ENCODE measurements at places on chromosomes 1 and 21.

GRCh38 chr1:5915587-5916571 is 76.3 kb downstream of the NPHP4 start:
- peak; percentile 69 for DNase-seq

DNA sequence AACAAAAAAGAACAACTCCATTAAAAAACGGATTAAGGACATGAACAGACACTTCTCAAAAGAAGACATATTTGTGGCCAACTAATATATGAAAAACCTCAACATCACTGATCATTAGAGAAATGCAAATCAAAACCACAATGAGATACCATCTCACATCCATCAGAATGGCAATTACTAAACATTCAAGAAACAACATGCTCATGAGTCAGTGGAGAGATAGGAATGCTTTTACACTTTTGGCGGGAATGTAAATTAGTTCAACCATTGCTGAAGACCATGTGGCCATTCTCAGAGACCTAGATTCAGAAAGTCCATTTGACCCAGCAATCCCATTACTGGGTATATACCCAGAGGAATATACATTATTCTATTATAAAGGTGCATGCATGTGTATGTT is 1442.6 kb upstream of the B3GALT2 start:
- DNase-seq, result no peak

DNA sequence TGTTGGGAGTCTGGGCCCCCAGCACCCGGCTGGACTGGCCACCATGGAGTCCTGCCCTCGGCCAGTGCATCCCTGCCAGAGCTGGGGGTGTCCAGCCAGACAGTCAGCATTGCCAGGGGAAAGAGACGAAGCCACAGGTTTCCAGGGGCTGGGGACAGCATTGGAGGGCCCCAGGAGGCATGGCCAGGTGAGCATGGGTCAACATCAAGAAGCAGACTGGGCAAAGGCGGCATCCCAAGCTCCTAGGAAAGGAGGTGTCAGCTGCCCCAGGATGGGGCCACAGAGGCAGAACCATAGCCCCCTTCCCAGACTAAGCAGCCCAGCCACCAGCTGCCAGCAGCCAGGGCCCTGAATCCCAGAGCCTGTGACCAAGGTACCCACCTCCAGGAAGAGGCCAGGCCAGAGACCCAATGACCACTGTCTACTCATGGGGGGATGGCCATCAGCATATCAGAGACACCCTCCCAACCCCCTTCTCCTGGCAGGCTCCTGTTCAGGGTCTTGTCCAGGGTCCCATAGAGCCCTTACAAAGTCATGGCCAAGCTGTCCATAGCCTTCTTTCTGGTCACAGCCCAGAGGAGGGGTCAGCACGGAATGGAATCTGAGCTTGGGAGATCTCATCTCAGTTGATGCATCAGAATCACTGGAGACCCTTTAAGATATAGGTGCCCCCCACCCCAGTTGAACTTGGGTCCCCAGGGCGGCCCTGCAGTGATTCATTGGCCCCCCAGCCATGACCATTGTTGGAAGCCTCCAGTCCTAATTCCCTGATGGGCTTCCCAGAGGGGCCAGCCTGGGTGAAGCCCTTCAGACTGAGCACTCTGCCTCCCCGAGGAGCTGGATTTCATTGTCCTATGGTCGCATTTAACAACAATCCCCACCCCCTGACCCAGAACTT is 32.5 kb downstream of the WNT3A start:
- DNase-seq, result no peak

- DNase-seq, result no peak
These were observed 36.7 kb upstream of the IL20 start for GRCh38 chr1:206828765-206829164.

GRCh38 chr1:201766131-201766866 is 62.7 kb upstream of the IPO9 start:
- peak; percentile 98 for DNase-seq

GRCh38 chr1:84598846-84599741 is 24.9 kb upstream of the CTBS start:
- peak; percentile 87 for DNase-seq

DNA sequence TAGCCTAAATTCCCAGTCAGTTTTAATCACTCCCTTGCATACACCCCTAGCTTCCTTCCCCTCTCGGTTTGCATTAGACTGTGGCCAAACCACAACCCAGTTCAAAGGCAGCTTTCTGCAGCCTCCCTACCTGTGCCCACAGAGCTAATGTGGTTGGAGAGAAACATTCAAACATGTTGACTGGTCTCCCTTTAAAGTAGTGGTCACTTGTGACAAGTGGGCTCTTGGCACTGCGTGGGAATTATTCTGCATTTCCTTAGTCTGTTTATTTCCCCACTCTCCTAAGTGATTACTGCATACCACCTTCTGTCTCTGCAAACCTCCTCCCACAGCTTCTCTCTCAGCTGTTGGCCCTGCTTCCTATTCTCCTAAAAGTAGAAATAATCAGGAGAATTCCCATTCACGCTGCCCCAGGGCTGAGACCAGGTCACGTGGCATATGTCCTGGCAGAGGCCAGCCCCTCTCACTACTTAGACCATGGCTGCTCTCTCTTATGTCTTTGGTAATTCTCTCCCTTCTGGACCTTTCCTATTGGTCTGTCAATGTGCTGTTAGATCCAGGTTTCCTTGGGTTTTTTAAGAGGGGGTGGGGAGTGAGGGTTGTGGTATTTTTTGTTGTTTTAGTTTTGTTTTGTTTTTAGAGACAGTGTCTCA is 38.4 kb upstream of the CD101 start:
- no peak for DNase-seq

DNA sequence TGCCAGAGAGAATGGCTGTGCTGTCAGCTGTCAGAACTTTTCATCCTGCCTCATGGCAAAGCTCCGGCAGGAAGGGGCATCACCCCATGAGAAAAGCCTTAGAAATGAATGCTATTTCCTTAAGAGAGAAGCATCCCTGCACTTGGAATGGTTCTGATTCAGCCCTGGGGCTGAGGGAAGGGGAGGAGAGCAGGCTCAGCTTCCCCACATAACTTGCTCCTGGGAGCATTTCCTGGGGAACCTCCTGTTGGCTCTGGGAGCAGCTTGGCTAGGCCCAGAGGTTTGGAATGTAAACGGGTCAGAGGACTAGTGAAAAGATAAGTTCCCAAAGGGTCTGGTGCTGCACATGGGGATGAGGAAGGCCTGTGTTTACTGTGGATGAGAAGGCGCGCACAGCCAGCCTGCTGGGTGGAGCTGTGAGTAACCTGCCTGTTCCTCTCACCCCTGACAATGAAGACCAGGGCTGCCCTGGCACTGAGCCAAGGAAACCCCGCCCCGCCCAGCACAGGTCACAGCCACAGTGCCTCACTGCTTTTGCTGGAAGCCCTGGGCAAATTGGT is 5.0 kb downstream of the PRELP start:
- peak; percentile 90 for DNase-seq

DNA sequence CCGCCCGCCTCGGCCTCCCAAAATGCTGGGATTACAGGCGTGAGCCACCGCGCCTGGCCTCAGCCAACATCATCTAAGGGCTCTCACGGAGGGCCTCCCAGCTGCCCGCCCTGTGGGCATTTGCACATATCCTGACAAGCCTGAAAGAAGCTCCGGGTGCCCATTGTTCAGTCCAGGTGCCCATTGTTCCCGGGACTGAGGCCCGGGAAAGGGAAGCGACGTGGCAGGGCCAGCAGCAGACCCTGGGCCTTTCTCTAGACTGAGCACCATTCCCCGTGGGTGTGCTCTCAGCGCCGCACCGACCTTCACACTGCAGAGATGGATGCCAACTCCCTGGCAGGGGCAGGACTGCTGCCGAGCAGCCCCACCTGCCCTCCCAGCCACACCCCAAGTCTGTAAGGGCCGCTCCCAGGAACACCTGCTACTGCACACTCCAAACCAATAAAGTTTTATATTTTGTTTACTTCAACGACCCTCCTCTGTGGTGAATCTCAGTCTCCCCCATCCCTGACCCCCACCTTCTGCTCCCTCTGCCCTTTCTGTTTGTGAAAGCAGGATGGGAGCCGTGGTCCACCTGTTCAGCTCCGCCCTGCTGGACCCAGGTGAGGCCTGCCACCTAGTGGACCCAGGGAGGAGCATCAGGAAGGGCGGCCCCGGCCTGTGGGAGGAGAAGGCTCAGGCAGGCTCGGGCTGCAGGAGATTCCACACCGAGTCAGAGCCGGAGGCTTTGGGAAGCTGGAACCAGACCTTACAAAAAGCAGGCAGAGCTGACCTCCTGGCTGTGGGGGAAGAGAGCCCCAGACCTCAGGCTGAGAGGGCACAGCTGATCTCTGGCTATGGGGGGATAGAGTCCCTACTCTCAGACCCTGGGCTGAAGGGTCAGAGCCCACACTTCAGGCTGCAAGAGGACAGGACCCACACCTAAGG is 1.1 kb upstream of the TMEM82 start:
- peak; percentile 77 for DNase-seq

- no peak for DNase-seq
These were observed 19.2 kb downstream of the AGPAT3 start for GRCh38 chr21:43884012-43884860.

GRCh38 chr1:155909894-155910293 is 1.3 kb downstream of the RIT1 start:
- DNase-seq, result peak; percentile 68

- peak; percentile 93 for DNase-seq
These were observed 152.2 kb downstream of the CLEC20A start for GRCh38 chr1:178344513-178345091.

GRCh38 chr1:150233359-150234308 is 2.3 kb downstream of the ANP32E start:
- DNase-seq, result peak; percentile 62

DNA sequence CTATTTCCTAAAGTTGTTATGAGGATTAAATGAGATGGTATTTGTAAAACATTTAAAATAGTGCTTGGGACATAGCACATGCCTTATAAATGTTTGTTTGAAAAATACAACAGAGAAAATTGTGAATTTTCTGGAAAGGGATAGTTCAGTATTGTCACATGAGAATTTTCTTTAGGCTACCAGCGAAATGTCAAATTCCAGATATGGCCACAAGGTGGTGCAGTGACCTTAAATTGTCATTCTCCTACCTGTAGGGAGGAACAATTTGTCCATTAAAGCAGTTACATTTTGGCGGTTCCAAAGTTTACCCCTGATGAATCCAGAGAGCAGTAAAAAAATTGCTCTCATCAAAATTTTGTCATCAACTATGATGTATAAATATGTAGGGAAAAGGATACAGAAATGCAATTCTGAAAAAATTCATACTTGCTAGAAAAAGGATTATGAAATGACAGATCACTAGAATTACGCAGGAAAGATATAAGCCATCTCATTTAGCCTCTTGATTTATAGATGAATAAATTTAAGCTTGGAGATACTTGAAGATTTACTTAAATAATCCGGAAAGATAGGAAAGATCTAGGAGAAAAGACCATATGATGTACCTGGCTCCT is 50.2 kb upstream of the TSHB start:
- peak; percentile 47 for DNase-seq

- DNase-seq, result peak; percentile 92
These were observed 13.1 kb downstream of the S100A10 start for GRCh38 chr1:151980287-151981177.

DNA sequence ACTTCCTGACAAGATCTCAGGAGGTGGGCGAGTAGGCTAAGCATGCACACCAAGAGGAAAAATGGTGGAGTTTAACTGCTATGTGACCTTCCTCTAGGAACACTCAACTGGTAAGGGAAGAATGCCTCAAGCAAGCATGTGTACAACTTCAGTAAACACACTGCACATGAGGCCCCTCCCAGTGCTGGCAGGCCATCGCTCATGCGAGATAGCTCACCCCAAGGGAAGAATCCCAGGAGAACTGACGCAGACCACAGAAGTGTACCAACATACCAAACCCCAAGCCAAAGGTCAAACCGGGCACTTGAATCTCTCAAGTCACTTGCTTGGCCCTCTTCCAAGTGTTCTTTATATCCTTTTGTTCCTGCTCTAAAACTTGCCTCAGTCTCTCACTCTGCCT is 40.5 kb upstream of the GALNT2 start:
- DNase-seq, result no peak

- peak; percentile 94 for DNase-seq
These were observed 40.6 kb upstream of the CLIC4 start for GRCh38 chr1:24704411-24705259.

DNA sequence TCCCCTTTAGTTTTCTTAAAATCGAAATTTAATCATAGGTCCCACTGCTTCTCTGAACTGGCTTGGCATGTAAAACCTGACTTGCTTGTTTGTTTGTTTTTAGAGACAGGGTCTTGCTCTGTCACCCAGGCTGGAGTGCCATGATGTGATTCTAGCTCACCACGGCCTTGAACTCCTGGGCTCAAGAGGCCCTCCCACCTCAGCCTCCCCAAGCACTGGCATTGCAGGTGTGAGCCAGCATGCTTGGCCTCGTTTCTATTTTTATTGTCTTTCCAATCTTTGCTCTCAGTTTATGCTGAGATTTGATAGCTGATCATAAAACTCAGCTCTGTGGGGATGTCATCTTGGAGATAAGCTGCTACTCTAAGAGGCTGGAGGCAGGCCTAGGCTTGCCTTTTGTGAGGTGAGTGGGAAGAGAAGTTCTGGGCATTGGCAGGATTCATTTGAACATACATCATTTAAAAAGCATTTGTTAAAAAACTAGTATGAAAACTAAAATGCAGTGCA is 51.5 kb upstream of the GCLM start:
- peak; percentile 24 for DNase-seq
